Central memory CD8-positive, alpha-beta T cell (primary cell): ENCODE measurements at places on chromosomes 5 and 9.

GRCh38 chr9:134101623-134102149 is 33.9 kb upstream of the BRD3 start:
- DNase-seq = no peak

GRCh38 chr5:74295676-74296075 is 344.9 kb downstream of the ENC1 start:
- DNase-seq = no peak

- DNase-seq = no peak
These were observed 11.3 kb downstream of the TNC start for GRCh38 chr9:115106642-115107041.

GRCh38 chr5:10736354-10736753 is 24.7 kb downstream of the DAP start:
- no peak for DNase-seq

GRCh38 chr9:85900504-85901201 is 40.3 kb upstream of the NAA35 start:
- DNase-seq = no peak

GRCh38 chr9:100397529-100398266 is 29.2 kb upstream of the MSANTD3 start:
- no peak for DNase-seq

DNA sequence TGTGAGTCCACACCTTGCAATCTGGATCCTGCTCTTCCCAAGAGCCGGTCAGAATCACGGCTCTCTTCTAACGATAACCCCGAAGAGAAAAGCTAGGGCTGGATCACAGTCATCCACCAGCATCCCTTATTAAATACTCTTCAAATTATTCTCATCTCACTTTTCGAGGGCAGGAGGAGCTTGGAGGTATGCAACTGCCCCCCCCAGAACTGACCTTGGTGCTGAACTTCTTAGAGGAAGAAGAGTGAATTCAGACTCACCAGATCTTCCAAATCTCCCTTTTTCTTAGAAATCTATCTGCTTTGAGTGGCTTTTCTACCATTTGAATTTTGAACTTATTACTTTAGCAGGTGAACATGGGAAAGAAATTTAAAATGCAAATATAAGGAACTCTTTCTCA is 75.7 kb downstream of the MED10 start:
- no peak for DNase-seq

GRCh38 chr5:171307789-171308452 is 1.1 kb upstream of the TLX3 start:
- no peak for DNase-seq

GRCh38 chr9:19769213-19769612 is 19.6 kb downstream of the SLC24A2 start:
- no peak for DNase-seq

DNA sequence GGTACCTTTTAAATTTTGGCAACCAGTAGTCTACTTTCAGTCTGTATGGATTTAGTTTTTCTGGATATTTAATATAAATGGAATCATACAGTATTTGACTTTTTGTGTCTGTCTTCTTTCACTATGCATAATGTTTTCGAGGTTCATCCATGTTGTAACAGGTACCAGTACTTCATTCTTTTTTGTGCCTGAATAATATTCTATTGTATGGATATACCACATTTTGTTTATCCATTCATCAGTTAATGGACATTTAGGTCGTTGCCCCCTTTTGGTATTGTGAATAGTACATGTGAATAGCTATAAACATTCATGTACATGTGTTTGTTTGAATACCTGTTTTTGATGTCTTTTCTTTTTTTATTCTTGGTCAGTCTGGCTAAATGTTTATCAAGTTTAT is 19.1 kb upstream of the TBCA start:
- DNase-seq = no peak

- peak; percentile 5 for DNase-seq
These were observed 78.0 kb downstream of the AMBP start for GRCh38 chr9:114000063-114000454.

DNA sequence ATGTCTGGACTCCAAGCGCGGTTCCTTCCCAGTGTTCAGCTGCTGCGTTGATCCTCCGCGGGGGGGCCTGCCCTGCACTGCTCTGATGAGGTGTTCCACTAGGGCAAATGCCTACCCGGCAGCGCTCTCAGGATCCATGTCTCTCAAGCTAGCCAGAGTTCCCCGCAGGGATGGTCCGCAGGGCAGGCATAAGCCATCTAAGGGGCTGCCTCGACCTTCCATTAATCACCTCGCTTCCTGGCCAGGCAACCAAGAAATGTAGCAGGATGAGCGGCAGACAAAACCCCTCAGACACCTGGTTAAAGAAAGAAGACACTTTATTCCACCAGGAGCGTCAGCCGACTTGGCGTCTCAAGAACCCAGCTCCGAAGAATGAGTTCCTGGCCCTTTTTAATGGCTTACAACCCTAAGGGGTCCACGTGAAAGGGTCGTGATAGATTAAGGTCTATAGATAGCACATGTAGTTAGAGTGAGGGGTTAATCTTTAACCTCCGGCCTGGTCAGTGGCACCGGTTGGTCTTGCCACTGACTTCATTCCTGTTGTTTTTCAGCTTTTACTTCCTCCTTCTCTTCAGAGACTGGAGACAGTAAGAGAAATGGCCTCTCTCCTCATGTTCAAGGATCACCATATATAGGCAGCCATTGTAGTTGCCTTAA is 47.2 kb upstream of the COX7C start:
- DNase-seq = no peak

- DNase-seq = no peak
These were observed 69.0 kb upstream of the SMC2 start for GRCh38 chr9:104025104-104025503.

DNA sequence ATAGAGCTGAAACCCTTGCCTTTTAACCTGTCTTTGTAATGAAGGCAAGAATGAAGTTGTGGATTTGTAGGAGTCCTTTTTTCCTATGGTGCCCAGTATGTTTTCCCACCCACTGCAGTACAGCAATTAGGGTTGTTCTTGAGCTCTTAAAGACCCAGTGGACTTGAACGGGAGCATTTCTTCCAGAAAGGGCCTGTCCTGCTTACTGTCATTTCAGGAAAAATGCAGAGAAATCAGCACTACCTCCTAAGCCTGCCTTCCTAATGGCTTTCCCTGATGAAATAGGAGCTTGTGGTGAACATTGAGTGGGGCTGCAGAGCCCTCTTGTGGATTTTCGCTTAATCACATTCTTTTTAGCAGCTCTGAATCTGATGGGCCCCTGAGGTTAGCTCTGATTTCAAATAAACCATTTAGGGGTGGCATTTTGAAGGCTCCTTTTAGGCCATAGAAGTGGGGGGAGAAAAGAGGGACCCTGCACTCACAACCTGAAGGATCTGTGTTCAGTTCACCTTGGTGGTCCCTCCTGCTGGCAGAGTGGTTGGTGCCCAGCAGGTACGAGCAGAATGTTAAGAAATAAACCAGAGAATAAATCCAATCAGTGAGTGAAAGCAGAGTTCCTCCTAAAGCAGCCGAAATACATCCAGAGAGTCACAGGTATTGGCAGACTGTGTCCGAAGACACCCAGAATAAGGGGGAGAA is 188.0 kb upstream of the KLF9 start:
- no peak for DNase-seq

DNA sequence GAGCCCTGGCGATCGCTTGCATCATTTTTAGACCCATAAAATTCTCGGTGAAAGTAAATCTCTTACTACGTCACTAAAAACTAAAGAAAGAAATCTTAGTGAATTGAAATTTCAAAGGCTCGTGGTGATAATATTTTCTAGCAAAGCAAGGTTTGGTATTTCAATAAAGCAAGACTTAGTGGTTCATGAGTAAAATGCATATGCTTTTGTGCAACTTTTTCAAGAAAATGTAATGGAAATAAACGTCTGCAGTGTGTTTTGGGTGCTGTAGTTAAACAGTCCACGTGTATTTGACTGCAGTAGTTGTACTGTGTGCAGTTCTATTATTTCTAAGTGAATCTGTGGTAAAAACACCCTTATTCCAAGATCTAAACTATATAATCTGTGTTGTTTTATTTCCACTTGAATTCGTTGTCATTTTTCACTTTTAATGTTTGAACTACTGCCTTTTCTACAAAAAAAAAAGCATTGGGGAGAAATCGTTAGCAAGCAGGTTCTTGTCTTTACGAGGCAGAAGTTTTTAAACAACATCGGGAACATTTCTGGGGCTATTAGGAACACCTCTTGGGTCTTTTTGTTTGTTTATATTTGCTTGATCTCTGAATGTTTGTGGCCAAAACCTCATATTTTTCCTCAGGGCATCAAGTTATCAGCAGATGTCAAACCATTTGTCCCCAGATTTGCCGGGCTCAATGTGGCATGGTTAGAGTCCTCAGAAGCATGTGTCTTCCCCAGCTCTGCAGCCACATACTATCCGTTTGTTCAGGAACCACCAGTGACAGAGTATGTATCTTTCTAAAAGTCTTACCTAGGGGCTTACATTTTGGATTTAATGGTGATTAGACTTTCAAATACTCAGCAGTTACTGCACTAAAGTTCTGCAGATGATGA is 960 bp downstream of the SECISBP2 start:
- DNase-seq = no peak

GRCh38 chr9:126106404-126106803 is 220.2 kb upstream of the MVB12B start:
- DNase-seq = no peak

DNA sequence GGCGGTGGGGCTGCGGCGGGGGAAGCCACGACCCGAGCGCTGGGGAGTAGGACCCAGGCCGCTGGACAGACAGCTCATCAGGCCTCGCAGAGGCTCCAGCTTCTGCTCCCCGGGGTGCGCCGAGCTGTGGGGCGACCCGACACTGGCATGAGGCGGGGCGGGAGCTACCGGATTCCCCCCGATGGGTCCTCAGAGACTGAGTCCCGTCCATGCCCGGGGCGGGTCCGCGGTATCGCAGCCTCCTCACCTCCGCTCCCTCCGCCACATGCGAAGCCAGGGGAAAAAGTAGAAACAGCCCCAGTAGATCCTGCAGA is 2.6 kb upstream of the CCL27 start:
- no peak for DNase-seq

GRCh38 chr9:93930070-93930469 is 25.1 kb downstream of the BARX1 start:
- no peak for DNase-seq

- DNase-seq = no peak
These were observed 122.5 kb downstream of the SLC1A3 start for GRCh38 chr5:36728697-36729543.

DNA sequence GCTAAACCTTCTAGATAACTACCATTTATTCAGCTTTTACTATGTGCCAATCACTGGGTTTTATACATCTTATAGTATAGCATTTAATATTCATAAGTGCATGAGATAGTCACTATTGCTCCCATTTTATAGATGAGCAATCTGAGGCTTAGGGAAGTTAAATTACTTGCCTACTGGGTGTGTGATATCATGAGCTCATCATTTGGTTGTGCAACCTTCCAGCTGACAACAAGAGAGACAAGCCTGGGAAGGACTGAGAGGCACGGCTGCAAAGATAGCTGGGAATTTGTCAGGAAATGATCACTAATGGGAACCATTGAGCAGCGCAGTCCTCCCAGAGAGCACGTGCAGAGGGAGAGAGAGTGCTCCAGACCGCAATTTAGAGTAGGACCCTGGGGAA is 481.6 kb upstream of the KIF2A start:
- DNase-seq = no peak

- no peak for DNase-seq
These were observed 672 bp upstream of the SUSD3 start for GRCh38 chr9:93057703-93058354.

DNA sequence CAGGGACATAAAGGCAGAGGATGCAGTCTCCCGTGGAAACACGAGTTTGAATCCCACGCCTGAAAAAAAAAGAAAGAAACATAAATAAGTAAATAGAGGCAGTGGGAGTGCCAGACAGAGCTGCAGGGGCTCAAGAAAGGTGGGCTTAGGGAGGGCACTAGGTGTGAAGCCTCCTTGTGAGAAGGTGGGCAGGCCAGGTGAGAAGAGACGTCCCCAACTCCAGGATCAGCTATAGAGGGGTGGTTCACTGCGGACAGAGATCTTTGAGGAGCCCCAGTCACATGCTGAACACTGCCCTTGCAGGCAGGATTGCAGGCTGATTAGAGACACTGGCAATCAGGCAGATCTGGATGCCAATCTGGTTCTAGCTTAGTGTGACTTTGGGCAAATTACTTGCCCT is 172.1 kb downstream of the RGS3 start:
- DNase-seq = no peak

DNA sequence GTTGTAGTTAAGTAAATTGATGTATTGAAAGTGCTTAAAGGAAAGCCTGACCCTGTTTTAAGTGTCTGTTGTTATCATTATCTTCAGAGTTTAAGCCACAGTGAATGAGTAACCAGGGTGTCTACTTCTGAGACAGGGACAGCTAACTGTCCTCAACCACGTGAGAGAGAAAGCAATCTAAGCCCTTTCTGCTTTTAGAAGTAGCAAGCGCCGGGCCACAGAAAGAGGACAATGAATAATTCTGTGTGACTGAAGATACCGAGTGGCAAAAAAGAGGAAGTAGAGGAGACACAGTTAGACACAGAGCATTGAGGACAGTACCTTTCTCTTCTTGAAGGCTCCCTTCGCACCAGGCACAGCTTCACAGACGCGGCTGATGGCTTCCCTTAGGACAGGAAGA is 86.3 kb downstream of the S1PR3 start:
- no peak for DNase-seq

GRCh38 chr5:125595095-125595494 is 828.1 kb upstream of the GRAMD2B start:
- no peak for DNase-seq

- DNase-seq = no peak
These were observed 7.6 kb upstream of the RPS14 start for GRCh38 chr5:150457121-150457520.

DNA sequence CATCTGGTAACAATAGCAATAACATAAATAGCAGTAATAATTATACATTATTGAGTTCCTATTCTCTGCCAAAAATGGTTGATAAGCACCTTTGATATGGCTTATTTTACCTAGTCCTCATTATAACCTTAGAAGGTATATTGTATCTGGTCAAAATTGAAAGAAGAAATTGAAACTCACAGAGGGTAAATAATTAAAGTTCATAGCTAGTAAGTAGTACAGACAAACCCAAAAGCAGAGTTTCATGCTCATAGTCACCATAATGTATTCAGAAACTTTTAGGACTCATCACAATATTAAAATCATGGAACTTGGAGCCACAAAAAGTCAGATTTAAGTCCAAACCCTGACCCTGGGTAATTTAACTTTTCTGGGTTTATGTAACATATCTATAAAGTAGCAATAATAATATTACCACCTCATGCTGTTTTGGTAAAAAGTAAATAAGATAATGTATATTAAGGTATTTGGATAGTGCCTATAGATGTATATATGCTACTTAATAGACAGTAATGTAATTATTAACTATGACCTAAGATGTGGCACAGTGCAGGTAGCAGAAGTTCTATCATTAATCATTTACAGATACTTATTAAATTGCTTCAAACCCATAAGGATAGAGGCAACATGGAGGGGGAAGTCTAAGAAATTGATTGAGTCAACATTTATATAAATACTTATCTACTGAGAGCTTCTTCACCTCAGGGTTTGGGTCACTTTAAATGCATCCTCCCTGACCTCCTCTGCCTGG is 32.4 kb downstream of the STK32A start:
- no peak for DNase-seq

DNA sequence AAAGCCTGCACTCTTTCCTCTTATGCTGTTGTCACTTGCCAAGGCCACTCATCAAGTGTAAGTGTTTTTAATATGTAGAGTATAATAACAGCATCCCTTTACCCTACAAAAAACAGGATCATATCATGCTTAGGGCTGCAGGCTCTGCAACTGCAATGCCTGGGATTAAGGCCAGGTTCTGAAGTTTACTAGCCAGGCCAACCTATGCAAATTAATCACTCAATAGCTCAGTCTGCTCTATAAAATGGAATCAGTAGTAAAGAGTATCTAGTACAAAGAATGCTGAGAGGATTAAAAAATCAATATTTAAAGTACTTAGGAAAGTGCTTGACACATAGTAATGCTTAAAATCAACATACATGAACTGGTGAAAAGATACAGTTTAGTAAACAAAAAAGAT is 253.3 kb downstream of the EDIL3 start:
- DNase-seq = no peak
